Endodermal cell (in vitro differentiated cells): ENCODE measurements at places on chromosomes 12 and 14. TPM values are rescaled to one million over a fixed set of nuclear protein-coding genes. Genes with fewer than 3 reads are reported as not detected.
A peak's percentile ranks its signal among the peaks of the same experiment; 100 is the strongest.

GRCh38 chr12:57099047-57099714 is 10.3 kb downstream of the NAB2 start:
- no peak for DNase-seq
- peaks cover 19% of the 10 kb centered on the region for H3K36me3 ChIP-seq
- no peak overlapping the region for H3K27ac ChIP-seq
- H3K4me3 ChIP-seq, result no peak overlapping the region

GRCh38 chr14:68656452-68656851 is 136.4 kb downstream of the ZFP36L1 start:
- H3K27ac ChIP-seq, result no peak overlapping the region
- no peaks in the 10 kb centered on the region for H3K27me3 ChIP-seq
- H3K36me3 ChIP-seq, result no peaks in the 10 kb centered on the region
- H3K4me3 ChIP-seq, result no peak overlapping the region
- no peaks in the 10 kb centered on the region for H3K4me1 ChIP-seq

DNA sequence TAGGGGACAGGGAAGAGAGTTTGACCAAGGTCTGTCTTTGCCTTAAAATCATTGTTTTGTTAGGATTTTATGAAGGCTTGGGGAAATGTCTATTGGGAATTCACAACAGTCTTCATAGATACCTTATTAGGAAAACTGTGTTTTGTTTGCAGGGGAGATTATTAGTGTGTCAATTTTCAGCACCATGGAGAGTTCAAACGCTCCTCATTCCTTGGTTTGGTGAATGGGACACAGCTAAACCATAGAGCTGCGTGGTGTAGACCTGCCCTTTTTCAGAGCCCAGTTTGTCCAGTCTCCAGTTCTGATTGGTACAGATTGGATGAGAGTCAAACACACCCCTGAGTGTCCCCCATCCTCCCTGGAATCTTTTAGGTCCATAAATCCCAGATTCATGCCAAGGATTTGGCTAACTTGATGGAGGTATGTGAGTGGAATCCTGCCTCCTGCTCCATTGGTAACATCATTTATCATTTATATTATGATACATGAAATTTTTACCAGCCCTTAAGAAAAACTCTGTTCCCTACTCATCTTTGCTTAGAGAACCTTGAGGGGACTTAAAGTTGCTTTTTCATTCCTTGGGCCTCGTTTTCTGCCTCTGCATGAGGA is 12.0 kb downstream of the NGDN start:
- H3K27ac ChIP-seq, result no peak overlapping the region
- H3K36me3 ChIP-seq, result peaks cover 36% of the 10 kb centered on the region
- H3K27me3 ChIP-seq, result no peaks in the 10 kb centered on the region
- peak; percentile 76 for DNase-seq
- H3K4me1 ChIP-seq, result peaks cover 15% of the 10 kb centered on the region
- H3K4me3 ChIP-seq, result no peak overlapping the region

GRCh38 chr12:19301688-19302087 is 137.6 kb upstream of the AEBP2 start:
- H3K36me3 ChIP-seq, result peaks cover 53% of the 10 kb centered on the region
- H3K4me1 ChIP-seq, result no peaks in the 10 kb centered on the region
- DNase-seq, result no peak

DNA sequence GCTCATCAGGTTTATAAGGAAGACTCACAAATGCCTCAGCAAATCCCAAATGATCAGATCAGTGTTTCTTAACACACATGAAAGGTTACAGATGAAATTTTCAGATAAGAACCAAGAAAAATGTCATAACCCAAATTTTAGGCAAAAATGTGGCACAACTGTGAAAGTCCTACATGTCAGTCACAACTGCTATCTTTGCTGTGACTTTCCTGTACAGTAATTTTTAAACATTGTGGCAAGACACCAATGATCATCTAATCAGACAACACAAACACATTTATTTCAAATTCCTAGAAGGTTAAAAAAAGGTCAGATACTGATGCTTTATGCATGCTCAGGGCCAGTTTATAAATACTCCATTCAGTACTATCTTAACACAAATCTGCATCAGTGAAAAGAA is 31.1 kb downstream of the NUDT4 start:
- H3K4me3 ChIP-seq, result no peak overlapping the region
- no peak for DNase-seq
- no peak overlapping the region for H3K27ac ChIP-seq
- no peaks in the 10 kb centered on the region for H3K27me3 ChIP-seq
- H3K4me1 ChIP-seq, result peaks cover 3% of the 10 kb centered on the region

GRCh38 chr14:35333264-35333730 is 41.1 kb downstream of the PSMA6 start:
- H3K4me1 ChIP-seq, result peaks cover 12% of the 10 kb centered on the region
- DNase-seq, result peak; percentile 51
- H3K4me3 ChIP-seq, result no peak overlapping the region

The ITGA7 gene
- 65.6 to 107 TPM (median 106 TPM) in 3 replicates for total RNA-seq

The LHX5 gene
- 0.18 to 0.73 TPM (median 0.29 TPM) in 3 replicates for total RNA-seq
